Stimulated activated CD8-positive, alpha-beta memory T cell treated with anti-CD3 and anti-CD28 coated beads, Interleukin-4, amount 100 ng/mL, for 4 hours (primary cell): ENCODE measurements at places on chromosomes 4 and X.

- DNase-seq: no peak
These were observed 50.0 kb downstream of the COX18 start for GRCh38 chr4:73019462-73020047.

DNA sequence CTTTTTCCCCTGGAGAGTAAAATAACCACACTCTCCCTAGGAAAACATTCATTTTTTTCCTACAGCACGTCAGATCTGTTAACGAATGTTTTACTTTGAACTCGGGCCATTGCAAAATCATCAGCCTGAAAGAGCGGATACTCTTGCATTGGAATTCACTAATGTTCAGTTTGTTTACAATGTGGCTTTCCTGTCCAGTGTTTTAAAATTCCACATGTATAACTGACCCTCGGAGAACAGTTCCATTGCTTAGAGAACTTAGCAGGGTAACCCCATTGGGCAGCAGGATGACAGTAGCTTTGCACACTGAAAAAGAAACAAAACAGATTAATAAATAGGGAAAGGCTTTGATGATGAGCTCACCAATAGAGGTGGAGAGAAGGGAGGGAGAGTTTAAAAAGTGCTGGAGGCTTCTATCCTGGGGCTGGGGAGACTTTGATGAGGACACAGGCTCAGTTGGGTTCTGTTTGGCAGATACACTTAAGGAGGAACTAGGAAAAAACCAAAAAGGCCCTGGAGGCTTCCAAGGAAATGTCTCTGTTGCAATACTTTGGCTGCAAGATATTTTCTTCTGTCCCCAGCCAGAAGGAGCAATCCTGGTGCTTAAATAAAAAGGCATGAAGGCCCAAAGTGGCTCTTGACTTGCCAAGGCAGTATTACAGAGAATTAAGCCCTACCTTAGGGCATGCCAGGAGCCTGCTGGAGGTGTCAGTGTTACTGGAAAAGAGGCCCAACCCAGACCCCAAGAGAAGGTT, 143.1 kb downstream of the ARSF start:
- no peak for DNase-seq

DNA sequence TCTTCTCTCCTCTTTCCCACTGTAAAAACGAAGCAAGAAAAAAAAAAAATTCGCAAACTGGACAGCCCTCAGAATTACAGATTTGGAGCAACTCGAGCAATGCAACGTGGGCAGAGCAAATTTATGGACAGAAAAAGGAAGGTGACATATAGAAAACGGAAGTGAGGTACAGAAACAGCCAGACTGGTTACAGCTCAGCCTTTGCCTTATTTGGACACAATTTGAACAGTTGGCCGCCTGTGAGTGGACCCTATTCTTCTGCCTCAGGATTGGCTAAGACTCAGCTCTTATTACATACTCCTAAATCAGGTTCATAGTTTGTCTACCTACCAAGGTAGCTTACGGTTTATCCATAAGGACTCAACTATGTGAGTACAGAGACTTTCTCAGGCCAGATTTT, 98.8 kb downstream of the SOWAHB start:
- DNase-seq: no peak

DNA sequence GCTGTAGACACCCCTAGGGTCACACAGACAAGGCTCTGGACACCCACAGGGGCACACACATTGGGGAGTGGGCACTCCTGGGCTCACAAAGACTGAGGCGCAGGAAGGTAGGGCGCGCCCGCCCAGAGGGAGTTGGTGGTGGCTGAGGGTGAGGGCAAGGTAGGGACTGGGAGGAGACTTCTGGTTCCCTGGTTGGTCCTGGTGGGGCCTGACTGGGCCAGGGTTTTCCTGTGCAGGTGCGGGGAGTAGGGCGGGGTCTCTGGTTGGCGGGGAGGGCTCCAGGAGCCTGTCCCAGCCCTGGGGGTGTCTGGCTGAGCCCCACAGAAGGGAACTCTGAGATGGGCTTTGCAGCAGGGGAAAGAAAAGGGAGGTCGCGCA, 6.7 kb upstream of the WAS start:
- no peak for DNase-seq

DNA sequence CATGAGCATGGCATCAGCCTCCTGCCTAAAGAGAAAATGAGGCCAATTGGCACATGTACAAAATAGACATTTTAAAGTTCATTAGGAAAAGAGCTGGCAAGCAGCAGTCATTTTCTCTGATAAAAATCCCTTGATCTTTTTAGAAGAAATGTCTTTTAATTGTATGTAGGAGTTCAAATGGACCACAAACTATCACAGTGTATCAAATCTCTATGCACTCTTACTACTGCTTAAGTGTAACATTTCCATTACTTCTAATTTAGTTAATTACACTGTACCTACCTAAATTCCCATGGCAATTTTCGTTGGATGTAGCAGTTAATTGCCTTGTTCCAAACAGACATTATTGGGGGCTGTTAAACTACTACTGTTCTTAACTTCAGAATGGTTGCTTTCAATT, 233.7 kb upstream of the TECRL start:
- DNase-seq: no peak

DNA sequence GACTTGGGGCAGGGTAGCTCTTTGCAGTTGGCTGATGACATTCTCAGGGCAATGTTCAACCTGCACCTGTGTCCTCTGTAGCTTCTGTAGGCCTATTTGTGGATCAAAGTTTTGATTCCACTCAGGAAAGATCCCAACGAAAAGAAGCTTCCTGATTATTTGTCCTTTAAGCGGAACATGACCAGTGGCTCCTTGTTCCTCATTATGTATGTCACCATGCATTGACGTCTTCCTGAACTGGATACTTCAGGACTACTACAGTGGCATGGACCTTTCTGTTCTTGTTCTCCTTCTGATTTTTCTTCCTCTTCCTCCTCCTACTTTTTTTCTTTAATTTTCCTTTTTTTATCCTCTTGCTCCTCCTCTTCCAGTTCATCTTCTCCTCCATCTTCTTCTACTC, 62.4 kb downstream of the NBDY start:
- no peak for DNase-seq

GRCh38 chr4:54685810-54686209, 28.1 kb downstream of the KIT start:
- DNase-seq: no peak

GRCh38 chr4:2867758-2868491, 24.3 kb downstream of the ADD1 start:
- no peak for DNase-seq

GRCh38 chrX:133670383-133670782, 255.1 kb upstream of the GPC4 start:
- no peak for DNase-seq

DNA sequence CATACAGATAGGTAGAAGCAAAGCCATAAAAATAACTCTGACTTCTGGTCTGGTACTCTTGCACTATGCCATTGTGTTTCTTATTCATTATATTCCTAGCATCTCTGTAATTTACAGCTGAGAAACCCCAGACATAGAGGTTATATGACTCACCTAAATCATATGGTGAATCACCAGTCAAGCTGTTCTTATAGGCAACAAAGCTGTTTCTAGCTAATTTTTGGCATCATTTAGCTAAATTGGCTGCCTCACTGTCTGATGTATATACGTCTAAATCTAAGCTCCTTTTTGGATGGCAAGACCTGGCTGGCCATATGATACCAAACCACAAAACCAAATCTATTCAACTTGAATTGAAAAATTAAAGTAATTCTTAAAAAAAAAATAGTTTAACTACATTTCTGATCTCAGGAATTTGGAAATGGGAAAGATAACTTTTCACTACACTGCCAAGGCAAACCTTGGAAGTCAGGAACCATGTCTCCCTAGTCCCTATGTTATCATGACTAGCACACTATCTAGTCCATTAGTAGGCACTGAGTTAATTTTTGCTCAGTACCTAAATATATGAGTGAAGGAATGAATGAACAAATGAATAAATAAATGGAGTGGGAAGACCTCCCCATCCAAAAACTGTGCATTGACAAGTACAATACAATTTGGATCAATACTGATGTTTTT, 41.3 kb upstream of the STAG2 start:
- no peak for DNase-seq

- DNase-seq: no peak
These were observed 99.2 kb downstream of the TSPAN7 start for GRCh38 chrX:38660395-38661102.

DNA sequence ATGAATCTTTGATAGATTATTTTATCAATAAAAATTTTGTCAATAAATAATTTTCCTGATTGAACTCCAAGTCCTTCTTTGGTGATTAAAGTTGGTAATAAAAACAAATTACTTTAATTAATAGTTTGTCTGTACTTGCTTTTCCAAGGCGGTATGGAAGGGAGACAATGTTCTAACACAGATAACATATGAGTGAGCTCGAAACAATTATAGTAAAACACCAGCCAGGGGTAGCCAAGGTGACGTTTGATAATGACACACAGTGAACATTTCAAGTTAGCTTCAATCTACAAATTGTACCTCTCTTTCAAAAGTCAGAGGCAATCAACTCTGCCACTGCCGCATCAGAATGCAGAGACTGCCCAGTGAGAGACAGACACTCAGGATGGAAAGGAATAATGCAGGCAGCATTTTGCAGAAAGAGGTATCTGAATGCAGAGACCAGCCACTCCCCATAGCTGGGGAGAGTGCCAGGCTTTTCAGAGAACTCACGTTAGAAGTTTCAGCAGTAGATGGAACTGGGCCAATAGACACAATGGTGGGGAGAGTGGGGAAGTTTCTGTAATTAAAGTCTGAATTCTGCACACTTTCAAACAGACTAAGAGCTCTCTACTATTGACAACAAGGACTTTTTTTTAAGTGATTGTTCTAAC, 18.1 kb upstream of the ATOH1 start:
- no peak for DNase-seq
